ENCODE measurements at places on chromosomes 5 and 9.

DNA sequence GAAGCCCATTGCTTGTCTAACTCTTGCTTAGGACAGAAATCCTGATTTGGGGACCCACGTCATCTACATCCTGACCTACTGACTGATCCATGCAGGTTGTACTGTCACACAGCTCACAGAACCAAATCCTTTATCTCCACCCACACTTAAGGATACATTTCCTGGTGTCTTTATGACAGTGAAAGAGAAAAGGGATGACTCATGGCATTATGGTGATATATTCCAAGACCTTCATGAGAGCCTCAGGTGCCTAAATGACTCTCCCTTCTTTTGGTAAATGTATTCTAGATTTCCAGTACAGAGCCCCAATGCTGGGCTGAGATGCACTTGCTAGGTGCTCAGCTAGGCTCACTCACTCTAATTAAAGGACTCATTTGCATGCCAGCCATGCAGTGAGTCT lies 26.0 kb upstream of the DMRT2 start:
- no peak for DNase-seq

DNA sequence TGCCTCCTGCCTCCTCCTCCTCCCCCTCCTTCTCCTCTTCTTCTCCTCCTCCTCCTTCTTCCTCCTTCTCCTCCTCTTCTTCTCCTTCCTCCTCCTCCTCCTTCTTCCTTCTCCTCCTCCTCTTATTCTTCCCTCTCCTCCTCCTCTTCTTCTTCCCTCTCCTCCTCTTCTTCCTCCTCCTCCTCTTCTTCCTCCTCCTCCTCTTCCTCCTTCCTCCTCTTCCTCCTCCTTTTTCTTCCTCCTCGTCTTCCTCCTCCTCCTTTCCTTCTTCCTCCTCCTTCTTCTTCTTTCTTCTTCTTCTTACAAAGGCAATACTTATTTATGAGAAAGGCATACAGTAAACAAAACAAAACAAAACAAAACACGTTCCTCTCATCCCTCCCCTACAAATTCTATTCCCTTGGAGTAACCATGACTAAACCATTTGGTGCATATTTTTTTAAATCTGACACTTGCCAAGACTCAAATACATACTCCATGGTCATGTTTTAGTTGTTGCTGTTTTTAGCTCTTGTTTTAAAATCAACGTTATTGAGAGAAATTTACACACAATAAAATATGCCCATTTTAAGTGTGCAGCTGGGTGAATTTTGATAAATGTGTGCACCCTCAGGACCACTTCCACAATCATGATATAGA lies 135.6 kb downstream of the FOXD1 start:
- no peak for DNase-seq

DNA sequence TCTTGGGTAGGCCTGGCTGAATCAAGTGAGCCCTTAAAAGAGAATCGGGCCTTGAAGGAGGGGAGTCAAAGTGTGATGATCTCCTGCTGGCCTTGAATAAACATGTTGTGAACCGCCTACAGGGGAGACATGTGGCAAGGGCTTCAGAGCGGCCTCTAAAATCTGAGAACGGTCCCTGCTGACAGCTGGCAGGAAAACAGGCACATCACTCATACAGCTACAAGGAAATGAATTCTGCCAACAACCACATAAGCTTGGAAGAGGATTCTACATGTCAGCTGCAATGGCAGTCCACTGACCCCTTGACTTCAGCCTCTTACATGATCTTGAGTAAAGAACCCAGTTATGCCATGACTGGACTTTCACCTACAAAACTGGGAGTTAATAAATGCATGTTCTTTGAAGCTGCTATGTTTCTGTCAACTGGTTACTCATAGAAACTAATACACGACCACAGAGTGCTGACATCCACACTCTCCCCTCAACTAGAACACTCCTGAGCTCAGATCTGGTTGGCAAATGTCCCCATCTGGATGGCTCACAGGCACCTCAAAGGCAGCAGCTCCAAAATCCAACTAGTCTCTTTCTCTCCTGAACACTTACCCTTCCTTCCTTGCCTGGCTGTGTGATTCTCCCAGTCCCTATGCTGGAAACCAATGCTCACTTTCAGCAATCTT lies 333.1 kb downstream of the ASTN2 start:
- no peak for DNase-seq

- no peak for DNase-seq
Observed at GRCh38 chr5:121055586-121055985, 591.5 kb downstream of the PRR16 start.

DNA sequence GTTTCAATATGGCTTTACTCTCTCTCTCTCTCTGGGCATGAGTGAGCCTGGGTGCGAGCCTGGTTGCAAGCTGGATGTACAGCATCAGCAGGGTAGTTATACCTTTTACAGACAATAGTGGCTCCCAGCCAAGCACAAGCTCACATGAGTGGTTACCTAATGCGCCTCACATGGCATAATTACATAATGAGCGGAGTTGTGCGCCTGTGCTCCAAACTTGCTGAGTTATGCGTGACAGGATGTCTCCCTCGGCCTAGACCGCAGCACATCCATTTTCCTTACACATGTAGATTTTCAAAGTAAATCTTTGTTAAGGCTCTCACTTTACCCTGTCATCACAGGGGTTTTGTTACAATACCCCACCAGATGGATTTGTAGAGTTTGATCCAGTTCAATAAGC lies 233.5 kb upstream of the WWC1 start:
- no peak for DNase-seq

GRCh38 chr5:128258372-128258771 lies 174.8 kb downstream of the SLC12A2 start:
- DNase-seq: no peak

GRCh38 chr5:149153751-149154610 lies 12.7 kb downstream of the ABLIM3 start:
- DNase-seq: peak; percentile 60

GRCh38 chr5:82544004-82544403 lies 265.9 kb upstream of the RPS23 start:
- DNase-seq: no peak

Measured in Calu3 (cell line).